ENCODE measurements at places on chromosomes 7 and 10.

DNA sequence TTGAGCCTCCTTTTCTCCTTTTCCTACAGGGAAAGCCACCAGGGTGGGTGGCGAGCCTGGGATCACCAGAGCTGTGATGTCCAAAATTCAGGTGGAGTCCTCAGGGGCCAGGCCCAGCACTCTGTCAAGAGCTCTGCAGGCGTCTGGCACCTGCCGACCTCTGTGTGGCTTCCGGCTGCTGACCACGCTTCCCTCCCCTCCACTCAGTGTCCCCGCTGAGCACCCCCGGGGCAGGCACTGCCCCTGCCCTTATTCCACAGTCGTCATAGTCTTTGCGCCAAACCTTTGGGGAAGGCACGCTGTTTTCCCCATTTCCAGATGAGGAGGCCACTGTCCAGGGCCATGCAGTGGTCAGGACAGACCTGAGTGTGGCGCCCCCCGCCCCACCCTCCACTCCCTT is 7.5 kb downstream of the MTG1 start:
- no peak for DNase-seq

DNA sequence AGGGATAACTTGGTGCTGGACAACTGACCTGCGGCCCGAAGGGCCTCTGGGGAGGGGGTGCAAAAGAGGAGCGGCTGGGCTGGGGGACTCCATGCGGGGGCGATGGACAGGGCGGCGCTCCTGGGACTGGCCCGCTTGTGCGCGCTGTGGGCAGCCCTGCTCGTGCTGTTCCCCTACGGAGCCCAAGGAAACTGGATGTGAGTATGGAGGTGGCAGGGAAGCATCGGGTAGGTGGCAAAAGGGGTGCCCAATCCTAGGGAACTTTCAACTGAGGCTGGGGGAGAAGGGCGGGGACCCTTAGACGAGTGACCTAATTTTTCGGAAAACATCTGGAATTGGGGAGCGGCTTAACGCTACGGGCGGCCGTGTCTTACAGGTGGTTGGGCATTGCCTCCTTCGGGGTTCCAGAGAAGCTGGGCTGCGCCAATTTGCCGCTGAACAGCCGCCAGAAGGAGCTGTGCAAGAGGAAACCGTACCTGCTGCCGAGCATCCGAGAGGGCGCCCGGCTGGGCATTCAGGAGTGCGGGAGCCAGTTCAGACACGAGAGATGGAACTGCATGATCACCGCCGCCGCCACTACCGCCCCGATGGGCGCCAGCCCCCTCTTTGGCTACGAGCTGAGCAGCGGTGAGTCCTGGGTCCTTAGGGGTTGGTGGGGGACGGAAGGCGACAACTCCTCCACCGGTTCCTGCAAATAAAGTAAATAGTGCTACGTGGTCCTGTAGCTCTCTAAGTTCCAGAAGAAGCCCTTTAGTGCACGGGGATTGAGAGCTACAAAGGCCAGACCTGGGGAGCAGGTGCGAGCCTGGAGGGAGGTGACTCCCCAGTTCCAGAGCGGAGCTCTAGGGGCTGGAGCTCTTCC is 622 bp downstream of the WNT16 start:
- DNase-seq = peak; percentile 31

GRCh38 chr7:32248522-32248921 is 178.3 kb upstream of the PDE1C start:
- no peak for DNase-seq

- DNase-seq = no peak
Measured at GRCh38 chr7:50339990-50340500, 35.5 kb downstream of the IKZF1 start.

DNA sequence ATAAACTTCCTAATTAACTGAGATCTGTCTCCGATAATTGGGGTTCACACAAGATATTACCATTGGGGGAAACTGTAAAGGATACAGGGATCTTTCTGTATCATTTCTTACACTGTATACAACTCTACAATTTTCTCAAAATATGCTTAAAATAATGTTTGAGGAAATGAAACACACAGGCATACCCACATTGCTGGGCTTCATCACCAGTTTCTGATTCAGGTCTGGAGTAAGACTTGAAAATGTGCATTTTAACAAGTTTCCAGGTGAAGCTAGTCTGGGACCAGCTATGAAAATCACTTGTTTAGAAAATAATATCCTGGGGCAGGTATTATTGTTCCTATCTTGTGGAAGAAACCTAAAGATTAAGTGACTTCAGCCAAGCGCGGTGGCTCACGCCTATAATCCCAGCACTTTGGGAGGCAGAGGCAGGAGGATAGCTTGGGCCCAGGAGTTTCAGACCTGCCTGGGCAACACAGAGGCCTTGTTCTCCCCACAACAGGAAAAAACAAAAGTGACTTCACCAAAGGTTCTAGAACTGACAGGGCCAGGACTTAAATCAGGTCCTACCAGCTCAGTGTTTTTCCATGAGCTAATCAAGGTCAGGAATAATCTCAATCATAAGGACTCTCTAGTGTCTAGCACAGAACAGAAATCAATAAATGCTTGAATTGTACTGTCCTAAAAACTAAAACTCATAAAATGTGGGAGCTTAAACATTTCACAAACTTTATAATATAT is 12.6 kb downstream of the TOMM7 start:
- no peak for DNase-seq

- no peak for DNase-seq
Measured at GRCh38 chr10:82737549-82737948, 862.6 kb downstream of the NRG3 start.

DNA sequence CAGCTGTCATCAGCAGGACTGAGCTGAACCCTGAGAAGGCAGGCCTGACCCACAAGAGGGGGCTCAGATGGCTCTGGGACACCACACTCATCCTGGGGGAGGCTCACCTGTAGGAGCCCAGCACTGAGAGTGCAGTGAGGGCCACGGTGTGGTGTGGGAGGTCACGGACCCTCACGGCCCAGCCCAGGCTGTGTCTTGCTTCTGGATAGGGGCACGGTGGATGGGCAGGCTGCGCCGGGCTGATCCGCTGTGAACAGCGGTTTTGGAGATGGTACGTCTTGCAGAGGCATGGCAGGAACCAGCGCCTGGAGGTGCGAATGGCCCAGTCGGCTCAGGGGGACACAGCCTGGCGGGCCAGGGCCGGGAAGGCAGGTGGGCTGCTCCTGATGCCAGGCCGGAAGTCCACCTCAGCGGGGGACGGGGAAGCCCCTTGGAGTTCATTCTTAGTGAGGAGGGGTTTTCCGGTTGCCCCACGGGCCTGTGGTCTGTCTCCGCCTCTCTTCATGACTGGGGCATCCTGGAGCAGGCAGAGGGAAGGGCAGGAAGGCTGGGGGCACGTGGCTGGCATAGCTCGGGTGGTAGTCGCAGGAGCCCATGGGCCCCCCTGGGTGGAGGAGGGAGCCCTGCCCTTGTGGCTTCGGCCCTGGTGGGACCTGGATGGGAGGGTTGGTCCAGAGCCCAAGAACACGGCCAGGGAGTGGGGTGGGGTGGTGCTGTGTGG is 112.5 kb downstream of the UNCX start:
- no peak for DNase-seq

Measured in NCI-H510A treated with DMSO at 0.1 percent for 48 hours (cell line).